ENCODE measurements at places on chromosomes 3 and 15.

DNA sequence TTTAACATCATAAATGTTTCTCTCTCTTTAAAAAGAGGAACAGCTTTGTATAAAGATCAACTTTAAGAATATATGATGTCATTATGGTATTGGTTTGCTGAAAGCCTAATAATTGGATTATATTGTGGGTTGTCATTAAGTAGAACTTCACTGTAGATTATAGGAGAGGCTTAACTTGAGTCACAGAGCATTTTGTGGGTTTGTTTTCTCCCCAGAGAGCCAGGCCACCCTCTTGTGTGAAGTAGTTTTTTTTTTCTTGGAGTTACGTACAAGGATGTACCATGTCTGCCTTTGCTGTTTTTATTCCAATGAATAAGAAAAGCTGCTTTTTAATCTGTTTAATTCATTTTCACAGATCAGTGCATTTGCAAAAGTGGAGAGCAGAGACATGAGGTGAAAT, 354.8 kb upstream of the TBL1XR1 start:
- DNase-seq: no peak

GRCh38 chr3:65153850-65154512, 466.2 kb upstream of the ADAMTS9 start:
- DNase-seq: no peak

DNA sequence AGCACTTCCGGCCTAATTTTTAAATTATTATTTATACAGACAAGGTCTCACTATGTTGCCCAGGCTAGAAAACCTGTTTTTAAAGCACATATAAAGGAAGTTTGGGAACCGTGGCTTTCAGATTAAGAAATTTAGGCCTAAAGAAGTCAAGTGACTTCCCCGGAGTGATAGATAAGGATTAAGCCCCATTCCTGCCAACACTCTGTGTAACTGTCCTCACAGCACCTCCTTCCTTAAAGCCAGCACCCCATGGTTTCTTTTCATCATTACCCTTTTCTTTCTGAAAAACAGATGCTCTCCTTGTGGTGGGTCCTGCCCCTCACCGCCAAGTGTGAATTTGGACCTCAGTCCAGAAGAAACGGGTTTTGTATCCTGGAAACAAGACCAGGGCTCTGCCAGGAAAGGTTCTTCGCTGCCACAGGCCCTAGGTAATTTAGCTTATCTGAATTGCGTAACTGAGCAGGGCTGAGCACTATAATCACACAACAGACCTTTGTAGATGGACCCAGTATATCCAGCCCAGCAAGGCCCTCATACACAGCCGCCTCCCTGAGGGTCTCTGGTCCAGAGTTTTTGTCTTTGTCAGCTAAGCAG, 231.3 kb downstream of the PLCL2 start:
- DNase-seq: no peak

DNA sequence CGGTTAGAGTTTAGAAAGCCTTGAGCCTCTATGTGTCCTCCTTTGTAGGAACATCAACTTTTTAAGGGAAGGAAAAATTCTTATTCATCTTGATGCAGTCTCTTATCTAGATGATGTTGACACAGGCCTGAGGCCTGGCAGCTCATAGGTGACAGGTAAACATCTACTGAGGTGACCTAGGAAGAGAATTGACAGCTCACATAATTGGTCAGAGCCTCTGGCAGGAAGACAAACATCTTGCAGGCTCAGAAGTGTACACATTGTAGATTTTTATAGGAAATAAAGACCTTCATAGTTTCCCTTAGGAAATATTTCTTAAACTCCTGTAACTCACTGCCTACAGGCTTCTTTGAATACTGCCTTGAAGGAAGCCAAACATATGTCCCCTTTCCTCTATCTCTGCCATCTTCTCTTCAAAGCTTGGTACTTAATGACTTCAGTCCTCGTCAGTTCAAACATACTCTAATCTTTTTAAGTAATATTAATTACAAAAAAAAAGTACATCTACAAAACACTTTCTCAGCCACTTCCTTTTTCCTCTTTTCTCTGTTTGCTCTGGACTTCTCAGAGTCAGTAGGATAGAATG, 341.3 kb downstream of the TBL1XR1 start:
- DNase-seq: no peak

DNA sequence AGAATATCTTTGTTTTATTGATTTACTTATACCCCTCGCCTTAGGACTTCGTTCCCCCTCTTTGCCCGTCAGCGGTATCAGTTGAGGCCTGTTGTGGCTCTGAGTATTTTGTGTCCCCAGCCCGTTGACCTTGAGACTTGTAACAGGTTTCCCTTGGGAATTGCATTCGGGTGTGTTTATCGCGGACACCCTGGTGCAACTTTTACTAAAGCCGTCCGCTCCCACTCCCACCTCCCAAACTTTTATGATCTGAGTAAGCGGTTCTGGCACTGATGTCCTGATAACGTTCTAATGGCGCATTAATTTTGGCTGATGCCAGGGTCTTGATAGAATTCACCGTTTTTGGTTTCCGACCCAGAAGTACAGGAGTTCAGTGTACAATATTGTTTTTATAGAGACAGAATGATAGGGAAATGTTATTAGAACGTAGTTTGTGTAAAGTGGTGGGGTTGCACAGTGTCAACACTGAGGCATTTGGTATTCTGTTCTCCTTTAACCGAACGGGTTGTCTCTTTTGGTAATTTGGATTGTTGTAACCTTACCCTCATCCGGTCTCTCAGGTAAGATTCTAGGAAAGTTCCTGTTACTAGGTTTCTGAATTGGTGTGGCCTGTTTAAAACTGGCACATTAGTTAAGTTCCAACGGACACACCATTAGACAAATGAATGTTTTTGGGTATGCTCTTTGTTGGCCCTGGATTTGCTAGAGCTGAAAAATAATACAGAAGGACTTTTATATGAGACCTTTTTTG, 47.8 kb downstream of the OIP5 start:
- DNase-seq: peak; percentile 14

- DNase-seq: no peak
These were observed 29.4 kb downstream of the PLAAT1 start for GRCh38 chr3:193270451-193270850.

GRCh38 chr3:28399206-28399605, 50.6 kb upstream of the AZI2 start:
- DNase-seq: no peak

DNA sequence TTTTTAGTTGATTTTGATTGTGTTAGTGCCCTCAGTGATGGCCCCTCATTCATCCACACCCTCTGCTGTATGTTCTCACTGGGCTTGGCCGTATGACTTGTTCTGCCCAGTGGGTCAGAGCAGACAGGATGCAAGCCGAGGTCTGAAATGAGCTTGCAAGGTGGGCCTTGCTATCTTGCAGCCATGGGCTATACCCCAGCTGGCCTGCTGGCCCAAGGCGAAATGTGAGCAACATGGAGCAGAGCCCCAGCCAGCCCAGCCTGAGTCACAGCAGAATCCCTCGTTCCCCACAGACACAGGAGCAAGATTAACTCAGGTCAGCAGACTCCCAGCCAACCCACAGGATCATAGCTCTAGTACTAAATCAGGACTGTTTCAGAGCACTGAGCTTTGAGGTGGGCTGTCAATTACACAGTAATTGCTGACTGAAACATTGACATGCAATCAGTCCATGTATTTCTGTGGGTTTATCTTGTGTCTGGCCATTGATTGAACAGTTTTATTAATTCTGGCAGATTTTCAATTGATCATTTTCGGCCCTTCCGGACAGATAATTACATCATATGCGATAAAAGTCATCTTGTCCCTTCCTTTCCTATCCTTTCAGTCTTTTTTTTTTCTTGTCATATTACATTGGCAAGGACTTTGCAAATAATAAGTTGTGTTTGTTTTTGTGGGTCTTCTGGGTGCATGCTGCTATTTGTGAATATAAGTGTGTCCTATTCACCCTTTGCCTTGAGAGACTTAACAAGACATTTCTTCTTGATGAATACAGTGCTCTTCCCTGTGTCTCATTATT, 27.1 kb downstream of the KLF15 start:
- DNase-seq: no peak

- peak; percentile 82 for DNase-seq
These were observed 25.2 kb downstream of the WNT5A start for GRCh38 chr3:55461896-55462295.

GRCh38 chr15:30985081-30985531, 6.3 kb downstream of the MTMR10 start:
- DNase-seq: peak; percentile 59

- no peak for DNase-seq
These were observed 169.3 kb downstream of the ADAMTS17 start for GRCh38 chr15:100172356-100173024.

GRCh38 chr3:126028096-126028495, 55.8 kb downstream of the SLC41A3 start:
- DNase-seq: no peak

DNA sequence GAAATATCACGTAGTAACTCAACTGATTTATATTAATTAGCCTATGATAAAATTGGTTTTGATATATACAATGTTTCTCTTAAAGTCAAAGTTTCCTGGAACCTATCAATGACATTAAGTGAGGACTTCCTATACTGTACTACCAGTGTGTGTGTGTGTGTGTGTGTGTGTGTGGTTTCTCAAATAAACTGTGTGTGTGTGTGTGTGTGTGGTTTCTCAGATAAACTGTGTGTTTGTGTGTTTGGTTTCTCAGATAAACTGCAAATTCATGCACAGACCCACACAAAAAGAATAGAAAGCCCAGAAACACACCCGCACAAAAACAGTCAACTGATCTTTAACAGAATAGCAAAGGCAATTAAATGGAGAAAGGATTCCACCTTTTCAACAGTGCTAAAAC, 14.5 kb upstream of the WDR5B start:
- DNase-seq: no peak

GRCh38 chr15:38073178-38073946, 138.9 kb downstream of the TMCO5A start:
- no peak for DNase-seq

DNA sequence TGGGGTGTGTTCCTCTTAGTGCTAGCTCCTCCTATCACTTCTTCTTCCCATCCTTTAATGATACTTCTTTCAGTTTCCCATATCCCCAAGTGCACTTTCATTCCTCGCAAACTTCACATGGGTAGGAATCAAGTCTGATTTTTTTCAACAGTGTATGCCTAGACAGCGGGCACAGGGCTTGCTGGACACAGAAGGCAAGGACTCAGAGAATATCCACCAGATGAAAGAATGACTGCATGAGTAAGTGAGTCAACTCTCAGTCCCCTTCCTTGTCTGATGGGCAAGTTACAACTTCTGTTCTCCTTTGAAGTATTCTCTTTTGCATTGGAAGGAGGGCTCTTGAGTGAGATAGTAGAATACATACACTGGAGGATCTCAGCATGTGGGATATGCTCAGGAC, 3.1 kb upstream of the SQOR start:
- peak; percentile 40 for DNase-seq

GRCh38 chr3:29914861-29915524, 634.1 kb downstream of the RBMS3 start:
- peak; percentile 67 for DNase-seq

DNA sequence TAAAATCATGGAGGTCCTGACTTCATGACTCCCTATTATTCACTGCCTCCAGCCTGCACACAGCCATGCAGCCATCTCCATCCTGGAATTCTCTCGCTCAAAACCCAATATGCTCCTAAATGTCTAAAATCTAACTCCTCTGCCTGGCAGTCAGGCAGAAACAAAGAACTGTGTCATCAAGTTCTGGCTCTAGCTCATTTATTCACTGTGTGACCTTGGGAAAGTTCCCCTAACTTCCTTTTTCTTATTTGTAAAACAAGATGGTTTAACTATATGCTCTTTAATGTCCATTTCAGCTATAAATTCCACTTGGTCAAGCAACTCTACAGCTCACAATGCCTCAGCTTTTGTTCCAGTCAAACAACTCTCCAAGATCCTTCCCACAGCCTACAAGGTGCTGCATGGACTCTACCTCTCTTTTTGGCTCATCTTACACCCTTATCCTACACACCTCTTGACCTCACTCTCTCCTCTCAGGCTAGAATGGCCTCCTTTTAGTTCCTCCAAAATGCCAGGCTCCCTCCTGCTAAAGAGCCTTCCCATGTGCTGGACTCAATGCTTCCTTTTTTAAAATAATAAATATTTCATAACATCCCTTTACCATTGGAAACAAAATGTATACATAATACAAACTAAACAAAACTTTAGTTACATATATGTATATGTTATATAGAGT, 16.4 kb downstream of the PIK3CB start:
- DNase-seq: no peak

DNA sequence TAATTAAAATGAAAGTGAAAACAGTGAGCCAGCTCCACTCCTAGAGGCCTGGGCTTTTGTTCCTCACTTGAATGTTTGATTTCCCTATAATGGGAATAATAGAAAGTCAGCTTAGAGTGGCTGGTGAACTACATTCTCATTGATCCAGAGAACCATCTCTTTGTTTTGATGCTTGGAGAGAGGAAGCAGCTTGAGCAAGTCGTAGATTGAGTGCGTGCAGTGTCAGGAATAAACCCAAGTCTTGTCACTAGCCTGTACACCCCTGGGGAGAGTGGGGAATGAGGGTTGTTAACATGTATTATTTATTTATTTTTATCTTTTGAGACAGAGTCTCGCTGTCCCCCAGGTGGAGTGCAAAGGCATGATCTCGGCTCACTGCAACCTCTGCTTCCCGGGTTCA, 885 bp upstream of the LSG1 start:
- no peak for DNase-seq

DNA sequence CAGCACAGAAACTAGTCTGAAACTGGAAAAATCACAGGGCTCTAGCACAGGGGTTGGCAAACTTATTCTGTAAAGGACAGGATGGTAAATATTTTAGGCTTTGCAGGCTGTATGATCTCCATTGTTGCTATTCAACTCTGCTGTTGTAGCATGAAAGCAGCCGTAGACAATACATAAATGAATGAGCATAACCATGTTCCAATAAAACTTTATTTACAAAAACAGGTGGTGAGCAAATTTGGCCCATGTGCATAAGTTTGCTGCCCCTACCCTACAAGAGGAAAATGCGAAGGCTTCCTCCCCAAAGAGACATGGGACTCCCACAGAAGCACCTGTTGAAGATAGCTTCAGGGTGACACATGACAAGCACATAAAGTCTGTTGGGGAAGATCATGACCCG, 59.2 kb downstream of the SYNM start:
- no peak for DNase-seq

- no peak for DNase-seq
These were observed 537.6 kb upstream of the IL12A start for GRCh38 chr3:159451067-159451466.

- DNase-seq: no peak
These were observed 137.4 kb upstream of the UMPS start for GRCh38 chr3:124592658-124593441.

GRCh38 chr15:75107908-75108838, 84.8 kb downstream of the PPCDC start:
- peak; percentile 87 for DNase-seq

DNA sequence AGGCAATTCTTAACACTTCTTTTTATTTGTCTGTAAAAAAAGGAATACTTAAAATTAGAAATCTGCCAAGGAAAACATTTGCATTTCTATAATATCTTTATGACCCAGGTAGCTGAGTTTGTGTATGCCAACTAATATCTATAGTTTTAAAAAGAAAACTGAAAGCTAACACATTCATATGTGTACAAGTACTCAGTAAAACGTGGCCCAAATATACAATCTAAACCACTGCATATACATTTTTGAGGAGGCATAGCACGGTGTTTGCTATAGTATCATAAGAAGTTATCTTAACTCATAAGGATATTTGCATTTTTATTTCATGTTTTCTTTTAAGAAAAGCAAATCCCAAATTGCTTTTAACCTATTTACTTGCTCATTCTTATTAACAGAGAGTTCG, 172.7 kb downstream of the ZBTB20 start:
- DNase-seq: no peak

GRCh38 chr3:105466495-105467404, 100.0 kb downstream of the ALCAM start:
- peak; percentile 33 for DNase-seq

GRCh38 chr15:80450811-80451321, 46.7 kb downstream of the ARNT2 start:
- no peak for DNase-seq

Data from AG10803 (cell line).